ENCODE measurements at places on chromosomes 2 and 18.

- no peak for DNase-seq
Measured at GRCh38 chr2:8606226-8606625, 75.6 kb upstream of the ID2 start.

GRCh38 chr2:161096336-161096735, 63.9 kb upstream of the TANK start:
- DNase-seq = no peak

DNA sequence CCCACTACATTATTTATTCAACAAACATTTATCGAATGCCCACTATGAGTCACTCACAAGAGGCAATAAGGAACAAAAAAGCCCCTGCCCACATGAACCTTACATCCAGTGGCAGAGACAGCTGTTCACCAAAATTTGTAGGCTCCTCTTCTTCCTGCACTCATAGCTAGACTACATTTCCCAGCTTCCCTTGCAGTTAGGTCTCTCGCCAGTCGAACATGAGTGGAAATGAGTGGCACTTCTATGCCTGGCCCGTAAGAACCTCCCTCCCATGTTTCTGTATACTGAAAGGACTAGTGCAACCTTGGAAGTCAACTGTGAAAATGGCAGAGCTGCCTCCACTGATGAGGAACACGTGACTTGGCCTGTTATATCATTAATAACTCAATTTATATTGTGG, 19.4 kb upstream of the NCOA1 start:
- DNase-seq = no peak

DNA sequence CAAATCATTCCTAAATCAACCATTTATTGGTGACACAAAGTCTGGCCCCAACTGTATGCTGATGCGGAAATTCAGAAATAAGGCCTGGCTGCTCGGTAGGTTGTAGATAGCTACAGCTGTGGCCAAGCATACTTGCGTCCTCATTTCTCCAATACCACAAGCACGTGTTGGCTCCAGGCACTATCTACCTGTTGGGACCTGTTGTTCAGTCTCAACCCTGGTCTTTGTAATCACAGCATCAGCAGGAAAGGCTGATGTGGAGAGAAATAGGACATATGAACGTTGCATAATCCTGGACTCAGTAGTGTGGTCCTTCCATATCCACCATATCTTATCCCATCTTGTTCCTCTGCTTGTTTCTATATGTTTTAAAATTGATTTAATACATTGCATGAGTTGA, 212.6 kb downstream of the PMAIP1 start:
- no peak for DNase-seq

DNA sequence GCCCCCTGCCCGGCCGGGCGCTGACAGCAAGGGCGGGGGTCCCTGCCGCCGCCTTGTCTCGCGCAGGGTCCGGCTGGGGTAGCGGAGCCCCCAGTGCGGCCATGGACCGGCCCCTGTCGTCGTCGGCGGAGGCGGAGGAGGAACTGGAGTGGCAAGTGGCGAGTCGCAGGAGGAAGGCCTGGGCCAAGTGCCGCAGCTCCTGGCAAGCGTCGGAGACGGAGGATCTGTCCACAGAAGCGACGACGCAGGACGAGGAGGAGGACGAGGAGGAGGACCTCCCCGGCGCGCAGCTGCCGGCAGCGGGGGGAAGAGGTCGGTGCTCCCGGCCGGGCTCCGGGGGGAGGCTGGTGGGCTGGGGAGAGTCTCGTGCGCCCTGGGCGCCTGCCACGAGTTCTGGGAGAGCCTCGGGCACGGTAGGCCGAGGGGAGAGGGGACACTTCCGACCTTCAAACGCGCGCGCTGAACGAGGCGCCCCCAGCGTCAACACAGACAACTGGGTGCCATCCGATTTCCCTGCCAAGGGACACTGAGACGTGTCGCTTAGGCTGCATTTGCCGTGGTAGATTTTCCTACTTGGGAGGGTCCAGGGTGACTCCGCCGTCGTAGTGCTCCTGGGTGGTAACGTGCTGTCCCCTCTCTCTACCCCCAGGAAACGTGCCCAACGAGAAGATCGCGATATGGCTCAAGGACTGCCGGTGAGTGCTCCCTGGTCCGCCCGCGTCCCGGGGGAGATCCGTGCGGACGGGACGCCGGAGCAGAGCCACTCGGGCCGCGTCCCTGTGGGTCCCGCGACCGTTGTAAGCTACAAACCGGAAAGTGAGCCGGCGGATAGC, 652 bp downstream of the ITPRID2 start:
- peak; percentile 31 for DNase-seq

GRCh38 chr2:76316691-76317090, 606.0 kb upstream of the GCFC2 start:
- DNase-seq = no peak

- no peak for DNase-seq
Measured at GRCh38 chr2:99659874-99660273, 170.1 kb upstream of the REV1 start.

- DNase-seq = no peak
Measured at GRCh38 chr2:101063352-101064124, 61.4 kb downstream of the RPL31 start.

- DNase-seq = no peak
Measured at GRCh38 chr2:168611896-168612650, 156.0 kb downstream of the CERS6 start.
